ENCODE measurements at places on chromosomes 11 and 22.

DNA sequence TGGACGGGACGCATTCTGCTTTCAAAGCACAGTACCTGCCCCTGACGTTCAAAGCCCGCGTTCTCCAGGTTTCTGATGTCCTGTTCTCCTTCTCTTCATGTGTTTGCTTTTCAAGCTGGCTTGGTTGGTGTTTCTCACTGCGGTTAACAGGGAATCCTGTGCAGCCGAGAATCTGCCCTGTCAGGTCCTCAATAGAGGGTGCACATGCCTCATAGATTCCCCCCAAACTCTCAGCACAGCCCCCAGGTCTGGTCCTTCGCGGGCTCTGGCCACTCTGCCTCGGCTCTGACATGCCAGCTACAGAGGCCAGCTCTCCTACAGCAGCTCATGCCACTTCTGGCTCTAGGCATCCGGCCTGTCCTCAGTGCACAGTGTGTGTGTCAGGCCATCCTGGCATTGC, 1343.8 kb downstream of the TBC1D22A start:
- no peak for DNase-seq

- DNase-seq: no peak
Observed at GRCh38 chr11:11620921-11621572, 758 bp downstream of the GALNT18 start.

GRCh38 chr11:41955066-41955465, 495.6 kb upstream of the LRRC4C start:
- DNase-seq: no peak

DNA sequence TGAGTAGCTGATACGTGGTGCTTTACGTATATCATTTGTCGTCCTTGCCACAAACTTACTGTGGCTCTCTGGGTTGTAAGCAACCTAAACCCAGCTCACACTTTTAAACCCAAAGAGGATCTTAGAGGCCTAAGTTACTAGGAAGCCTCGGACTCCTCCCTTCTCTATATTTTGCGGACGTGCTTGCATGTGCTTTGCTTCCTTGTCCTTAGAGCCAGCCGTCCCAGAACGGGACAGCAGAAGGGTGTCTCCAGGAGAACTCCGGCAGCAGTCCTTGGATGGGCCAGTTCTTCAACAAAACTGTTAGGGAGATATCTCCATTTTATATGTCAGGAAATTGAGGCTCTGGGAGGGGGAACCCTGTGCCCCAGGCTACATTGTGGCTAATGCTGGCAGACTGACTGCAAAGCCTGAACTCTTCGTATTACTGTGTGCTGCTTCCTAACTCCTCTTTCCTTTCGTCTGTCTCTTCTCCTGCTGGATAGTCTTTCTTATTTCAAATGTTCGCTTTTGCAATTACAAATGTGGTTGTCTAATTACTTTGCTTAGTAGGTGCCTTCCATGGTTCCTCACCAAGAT, 33.8 kb downstream of the TNRC6B start:
- DNase-seq: no peak

- no peak for DNase-seq
Observed at GRCh38 chr11:6273188-6273587, 13.6 kb downstream of the CCKBR start.

DNA sequence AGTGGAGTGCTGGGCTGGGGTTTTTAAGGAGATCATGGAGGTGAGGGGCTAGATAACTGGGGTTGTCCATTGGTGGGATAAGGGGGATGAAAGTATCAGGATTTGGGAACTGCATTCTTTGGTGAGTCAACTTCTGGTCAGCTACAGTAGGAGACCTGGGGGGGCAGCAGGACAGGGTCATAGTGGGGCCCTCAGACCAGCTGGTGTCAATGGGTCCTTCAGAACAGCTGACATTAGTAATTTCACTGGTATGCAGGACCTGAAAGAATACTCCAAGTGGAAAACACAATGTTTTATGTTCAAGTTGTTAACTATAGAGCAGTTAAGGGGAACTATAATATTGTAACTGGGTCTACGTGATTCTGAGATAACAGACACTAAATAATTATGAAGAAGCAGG, 2.8 kb upstream of the TTC12 start:
- DNase-seq: no peak

GRCh38 chr22:35804421-35804820, 86.7 kb downstream of the APOL5 start:
- no peak for DNase-seq

DNA sequence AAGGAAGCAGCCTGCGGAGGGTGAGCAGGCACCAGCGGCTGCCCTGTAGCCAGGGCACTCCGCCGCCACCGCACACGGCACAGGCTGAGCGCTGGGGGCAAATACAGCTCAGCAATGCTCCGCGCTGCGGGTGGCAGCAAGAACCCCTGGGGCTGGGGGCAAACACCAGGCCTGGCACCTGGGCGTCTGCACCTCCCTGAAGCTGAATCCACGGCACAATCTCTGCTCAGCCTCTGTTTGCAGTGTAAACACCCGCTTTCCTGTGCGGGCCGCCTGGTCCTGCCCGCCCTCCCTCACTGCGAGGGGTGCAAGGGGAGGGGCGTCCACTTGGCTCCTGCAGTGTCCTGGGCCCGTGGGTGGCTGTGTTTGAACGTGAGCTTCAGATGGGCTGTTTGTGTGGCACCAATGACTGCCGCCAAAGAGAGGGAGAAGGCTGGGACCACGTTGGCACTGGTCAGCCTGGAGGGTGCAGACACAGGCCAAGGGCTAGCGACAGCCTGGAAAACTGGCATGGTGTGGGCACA, 14.8 kb upstream of the MPPED1 start:
- no peak for DNase-seq

DNA sequence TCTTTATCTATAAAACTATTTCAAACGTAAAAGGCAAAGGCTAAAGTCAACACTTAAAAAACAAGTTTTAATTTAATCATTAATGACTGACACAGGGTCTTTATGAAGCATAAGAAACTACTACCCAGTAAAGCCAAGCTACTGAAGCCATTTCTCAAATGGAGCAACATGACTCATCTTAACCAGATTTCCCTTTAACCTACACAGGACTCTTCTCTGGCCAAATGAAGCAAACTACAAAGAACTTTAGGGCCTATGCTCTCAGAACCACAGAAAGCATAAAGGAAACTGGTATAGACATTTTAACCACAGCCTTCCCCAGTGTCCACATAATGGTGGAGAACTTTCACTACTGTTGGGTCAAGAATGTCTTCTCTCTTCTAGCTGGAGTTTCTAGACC, 34.7 kb downstream of the ALG9 start:
- no peak for DNase-seq

Data from activated T-cell treated with anti-CD3 and anti-CD28 coated beads for 4 hours (primary cell).